ENCODE measurements at places on chromosomes 1 and 21. TPM values are rescaled to one million over a fixed set of nuclear protein-coding genes. Genes with fewer than 3 reads are reported as not detected.

DNA sequence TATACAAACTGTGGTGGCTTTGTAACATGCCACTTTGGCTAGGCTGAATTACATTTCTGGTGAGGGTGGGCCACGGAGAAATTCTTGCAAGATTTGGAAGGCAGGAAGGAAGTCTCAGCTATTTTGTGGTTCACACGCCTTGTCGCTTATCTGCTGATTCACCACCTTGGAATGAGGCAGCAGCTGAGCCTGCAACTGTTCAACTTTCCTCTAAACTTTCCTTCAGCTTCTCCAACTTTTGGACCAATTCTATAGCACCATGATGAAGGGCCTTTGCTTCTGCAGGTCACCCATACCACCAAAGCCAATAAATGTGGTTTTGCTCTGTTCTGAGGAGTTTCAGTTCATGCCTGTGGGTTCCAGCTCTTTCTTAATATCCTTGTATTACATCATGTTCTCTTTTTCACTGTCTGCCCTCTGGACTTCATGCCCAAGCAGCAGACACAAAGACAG, 337.6 kb upstream of the SNX7 start:
- DNase-seq, result no peak

- DNase-seq, result no peak
Measured at GRCh38 chr1:209855006-209855405, 27.2 kb downstream of the UTP25 start.

DNA sequence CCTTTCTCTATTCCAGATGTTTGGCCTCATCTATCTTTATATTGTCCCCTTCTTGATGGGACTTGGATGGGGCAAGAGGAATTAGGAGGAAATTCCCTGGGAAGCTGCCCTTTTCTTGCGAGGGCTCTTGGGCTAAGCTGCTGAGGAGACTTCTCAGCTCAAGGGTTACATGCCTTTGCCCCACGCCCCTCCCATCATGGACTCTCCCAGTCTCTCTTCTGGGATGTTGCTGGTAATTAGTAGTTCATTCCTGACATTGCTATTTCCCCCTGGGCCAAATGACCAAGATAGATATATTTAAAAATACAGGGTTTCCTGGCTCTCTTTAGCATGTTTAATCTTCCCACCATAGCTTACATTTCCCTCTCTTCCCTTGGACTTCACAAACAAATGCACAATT, 90.6 kb upstream of the RALGPS2 start:
- DNase-seq, result peak; percentile 45

DNA sequence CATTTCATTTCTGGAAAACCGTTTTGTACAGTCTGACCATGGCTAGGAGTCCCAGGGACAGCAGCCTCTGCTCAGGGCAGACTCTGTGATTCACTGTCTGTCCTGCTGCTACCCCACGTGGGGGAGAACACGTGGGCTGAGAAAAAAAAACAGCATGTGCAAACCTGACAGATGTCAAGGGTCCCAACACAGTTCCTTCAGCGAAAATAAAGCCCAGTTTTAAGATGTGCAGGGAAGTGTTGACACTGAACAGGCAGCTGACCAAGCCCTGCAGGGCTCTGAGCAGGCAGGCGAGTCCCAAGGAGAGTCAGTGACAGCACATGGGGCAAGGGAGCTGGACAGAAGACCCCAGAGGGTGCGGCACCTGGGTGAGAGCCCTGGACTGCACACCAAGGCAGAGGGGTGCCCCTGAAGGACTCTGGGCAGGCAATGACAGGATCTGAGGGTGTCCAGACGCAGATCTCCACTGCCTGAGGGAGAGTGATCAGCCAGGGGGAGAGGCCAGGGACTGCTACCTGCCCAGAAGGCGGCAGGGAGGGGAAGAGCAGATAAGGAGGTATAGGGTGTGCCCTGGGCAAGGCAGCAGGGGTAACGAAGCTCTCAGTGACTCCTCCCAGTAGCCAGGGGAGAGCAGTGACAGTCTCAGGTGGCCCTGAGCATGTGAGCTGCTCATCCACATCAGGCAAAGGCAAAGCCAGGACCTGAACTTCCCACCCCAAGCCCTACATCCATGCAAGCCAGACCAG, 5.1 kb upstream of the SPATC1L start:
- DNase-seq, result no peak

DNA sequence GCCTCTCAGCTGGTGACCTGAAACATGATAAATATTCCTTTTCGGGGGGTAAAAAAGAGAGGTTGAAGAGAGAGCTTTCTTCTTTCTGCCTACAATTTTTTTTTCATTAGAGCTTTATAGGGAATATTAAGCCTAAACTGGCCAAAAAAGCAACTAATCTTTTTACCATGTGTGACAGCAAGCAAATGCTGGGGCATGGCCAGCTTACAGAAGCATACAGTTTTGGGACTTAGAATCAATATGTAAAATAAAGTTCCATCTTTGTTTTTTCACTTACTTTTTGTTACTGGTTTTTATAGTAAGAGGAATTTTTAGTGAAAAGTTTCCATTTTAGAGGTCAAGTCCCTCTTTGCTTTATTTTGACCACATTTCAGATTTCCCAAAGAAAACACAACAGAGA, 301.2 kb upstream of the DEPDC1 start:
- no peak for DNase-seq

DNA sequence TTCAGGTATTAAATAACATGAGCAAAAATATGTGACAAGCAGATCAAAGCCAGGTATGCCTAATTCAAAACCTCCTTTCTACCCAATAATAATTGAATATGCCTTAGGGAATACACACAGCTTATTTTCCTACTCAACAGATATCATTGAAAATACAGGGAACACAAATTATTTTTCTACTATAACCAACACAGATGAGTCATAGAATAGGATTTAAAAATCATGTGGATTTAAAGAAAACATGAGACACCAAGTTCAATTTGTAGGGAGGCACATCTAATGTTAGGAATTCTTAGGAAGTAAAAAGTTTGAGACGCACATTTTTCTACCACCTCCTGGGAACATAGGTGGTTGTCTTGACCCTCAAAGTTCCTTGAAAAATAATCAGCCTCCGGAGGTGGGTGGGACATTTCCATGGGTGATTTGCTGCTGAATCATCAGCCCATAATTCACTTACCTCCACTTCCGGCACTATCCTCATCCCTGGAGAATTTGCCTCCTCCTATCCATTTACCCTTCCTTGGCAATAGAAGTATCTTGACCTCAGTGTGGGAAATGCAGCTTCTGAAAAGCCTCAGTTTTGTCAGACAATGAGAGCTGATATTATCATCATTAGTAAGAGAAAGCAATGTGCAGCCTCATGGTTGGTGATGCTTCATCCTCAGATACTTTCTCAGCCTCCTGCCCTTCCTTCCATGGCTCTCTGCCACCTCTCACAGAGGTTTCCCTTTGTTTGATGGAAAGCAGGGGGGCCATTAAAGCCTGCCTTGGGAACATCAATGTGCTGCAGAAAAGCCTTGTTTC, 33.5 kb upstream of the RGS4 start:
- no peak for DNase-seq

- DNase-seq, result no peak
Measured at GRCh38 chr1:79852004-79852403, 845.5 kb upstream of the ADGRL4 start.

GRCh38 chr1:1122981-1123480, 7.1 kb upstream of the C1orf159 start:
- DNase-seq, result peak; percentile 20

GRCh38 chr1:108817016-108817415, 39.9 kb downstream of the AKNAD1 start:
- peak; percentile 34 for DNase-seq

Gene TMEM200B
- total RNA-seq, result 1.5 TPM

Gene KHDC4
- 22.6 TPM for total RNA-seq
